ENCODE measurements at places on chromosomes 11 and 22.

DNA sequence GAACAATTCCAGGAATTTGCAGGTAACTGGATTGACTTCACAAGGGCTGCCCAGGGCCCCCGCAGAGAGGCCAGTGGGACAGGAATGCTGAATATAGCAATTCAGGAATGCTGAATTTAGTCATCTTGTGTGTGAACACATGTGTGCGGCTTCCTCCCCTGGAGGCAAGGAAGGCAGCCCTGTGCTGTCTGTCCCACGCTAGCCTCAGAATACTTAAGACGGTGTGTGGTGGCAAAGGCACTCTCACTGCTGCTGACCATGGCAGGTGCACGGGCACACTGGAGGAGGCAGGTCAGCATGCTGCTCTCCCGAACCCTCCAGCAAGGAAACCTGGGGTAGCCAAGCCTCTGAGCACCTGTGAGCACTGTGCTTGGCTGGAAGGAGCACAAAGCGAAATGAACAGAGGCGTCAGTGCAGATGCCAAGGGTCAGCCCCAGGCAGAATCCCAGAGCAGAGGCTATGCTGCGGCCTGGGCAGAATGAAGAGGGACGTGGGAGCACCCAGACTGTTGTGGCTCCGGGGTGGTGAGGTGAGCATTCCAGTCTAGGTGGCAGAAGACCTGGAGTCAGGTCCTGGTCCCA lies 2.7 kb downstream of the GNAZ start:
- DNase-seq, result no peak

- DNase-seq, result no peak
Measured at GRCh38 chr11:78349624-78350023, 68.0 kb downstream of the GAB2 start.

- DNase-seq, result no peak
Measured at GRCh38 chr11:115778928-115779650, 274.9 kb upstream of the CADM1 start.

DNA sequence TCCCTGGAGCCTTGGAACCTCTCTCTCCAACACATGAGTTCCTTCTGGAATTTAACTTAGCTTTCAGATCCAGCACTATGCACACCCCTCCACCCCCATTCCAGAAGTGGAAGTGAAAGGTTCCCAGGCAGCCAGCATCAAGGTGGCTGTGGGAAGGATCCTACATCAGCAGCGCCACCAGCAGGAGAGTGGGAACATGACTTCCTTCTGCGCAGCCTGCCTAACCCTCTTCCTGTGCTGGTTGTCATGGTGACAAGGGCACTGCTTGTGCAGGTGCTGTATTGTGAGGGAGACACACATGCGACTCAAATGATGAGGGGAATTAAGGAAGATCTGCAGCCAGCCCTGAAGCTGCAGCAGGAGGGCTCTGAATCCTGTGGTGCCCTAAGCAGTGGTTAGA lies 904.5 kb upstream of the API5 start:
- no peak for DNase-seq

DNA sequence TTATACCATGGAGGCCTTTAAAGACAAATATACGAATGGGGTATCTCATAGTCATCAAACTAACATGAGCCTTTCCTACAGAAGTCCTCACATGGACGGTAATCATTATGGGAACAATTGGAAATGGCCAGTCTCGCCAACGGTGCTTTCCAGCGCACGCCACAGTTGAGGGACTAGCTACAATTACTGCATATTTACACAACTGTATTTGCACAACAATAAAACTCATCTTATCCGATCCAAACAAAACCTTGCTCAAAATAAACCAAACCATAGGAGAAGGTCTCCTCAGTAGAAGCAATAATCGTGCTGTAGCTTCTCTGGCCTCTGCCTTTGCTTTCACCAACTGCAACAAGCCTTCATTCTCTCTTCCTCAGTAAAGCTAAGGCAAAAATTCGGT lies 5.9 kb downstream of the CADM1 start:
- no peak for DNase-seq

- DNase-seq, result no peak
Measured at GRCh38 chr11:134557571-134558257, 145.7 kb upstream of the B3GAT1 start.

- no peak for DNase-seq
Measured at GRCh38 chr22:24233235-24233634, 11.6 kb downstream of the GGT5 start.

GRCh38 chr11:133381761-133382130 lies 150.6 kb downstream of the OPCML start:
- no peak for DNase-seq

- no peak for DNase-seq
Measured at GRCh38 chr11:36619502-36619901, 21.5 kb upstream of the RAG2 start.

DNA sequence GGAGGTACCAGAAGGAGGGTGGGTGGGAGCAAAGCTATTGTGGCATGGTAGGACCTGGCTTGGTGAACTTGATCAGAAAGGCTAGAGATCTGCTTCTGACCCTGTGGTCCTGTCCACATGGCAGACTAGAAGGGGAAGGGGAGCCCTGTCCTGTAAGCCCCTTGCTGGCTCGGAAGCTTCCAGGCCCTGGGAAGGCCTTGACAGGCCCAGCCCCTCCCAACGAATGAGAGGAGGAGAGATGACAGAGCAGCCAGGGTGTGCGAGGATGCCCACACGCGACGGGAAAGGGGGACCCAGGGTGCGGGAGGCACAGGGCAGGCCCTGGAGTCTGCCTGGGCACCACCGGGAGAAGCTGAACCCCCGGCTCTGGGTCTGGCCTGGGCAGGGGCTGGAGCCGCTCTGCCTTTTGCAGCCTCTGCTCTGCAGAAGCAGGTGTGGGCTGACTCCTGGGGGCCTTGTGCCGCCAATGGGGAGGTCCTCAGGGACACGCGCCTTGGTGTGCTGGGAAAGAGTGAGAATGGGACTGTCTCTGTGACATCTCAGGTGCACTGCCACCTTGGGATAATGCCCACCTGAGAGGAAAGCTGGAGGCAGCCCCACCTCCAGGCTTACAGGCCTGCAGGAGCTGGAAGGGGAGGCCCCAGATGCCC lies 1447.5 kb downstream of the BRD1 start:
- DNase-seq, result no peak

DNA sequence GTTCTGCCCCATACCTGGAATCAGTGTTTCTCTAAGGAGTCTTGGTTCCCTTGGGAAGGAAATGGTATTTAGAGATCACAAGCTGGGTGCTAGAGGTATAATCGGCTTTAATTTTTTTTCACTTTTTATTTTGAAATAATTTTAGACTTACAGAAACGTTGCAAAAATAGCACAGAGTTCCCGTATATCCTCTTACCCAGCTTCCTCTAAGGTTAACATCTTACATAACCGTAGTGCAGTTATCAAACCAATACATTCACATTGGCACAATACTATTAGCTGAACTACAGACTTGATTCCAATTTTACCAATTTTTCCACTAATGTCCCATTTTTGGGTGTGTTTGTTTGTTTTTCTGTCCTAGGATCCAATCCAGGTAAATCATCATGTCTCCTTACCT lies 63.8 kb downstream of the RBX1 start:
- no peak for DNase-seq

GRCh38 chr22:21807544-21808529 lies 59.6 kb downstream of the MAPK1 start:
- no peak for DNase-seq

DNA sequence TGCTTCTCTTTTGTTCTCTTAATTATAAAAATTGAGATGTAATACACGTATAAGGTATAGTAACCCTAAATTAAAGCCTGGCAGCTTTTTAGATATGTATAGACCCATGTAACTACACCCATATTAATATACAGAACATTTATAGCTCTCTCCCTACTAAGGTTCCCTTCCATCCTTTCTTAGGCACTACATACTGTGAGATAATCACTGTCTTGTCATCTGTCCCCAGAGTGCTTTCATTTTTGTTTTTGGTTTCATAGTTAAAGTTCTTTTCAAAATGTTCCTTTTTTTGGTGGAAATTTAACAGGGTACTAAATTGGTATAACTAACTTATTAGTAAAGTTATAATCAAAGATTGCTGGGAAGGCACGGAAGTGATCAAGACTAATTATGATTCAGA lies 49.2 kb downstream of the MTMR3 start:
- no peak for DNase-seq

DNA sequence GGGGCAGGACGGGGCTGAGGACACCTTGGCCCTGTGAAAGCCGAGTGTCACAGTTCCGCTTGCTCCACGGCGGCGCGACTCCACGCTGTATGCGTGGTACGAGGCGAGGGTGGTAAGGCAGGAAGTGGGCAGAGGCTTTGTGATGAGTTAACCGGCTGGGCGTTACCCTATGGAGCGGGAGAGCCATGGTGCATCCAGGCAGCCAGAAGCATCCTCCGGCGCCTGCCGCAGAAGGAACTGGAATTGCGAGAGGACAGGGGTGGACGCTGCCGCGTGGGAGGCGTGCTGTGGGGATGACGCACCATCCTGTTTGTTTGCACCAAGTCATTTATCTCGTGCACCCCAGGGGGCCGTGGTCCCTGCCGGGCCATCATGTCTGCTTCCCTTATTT lies 643.9 kb downstream of the BRD1 start:
- no peak for DNase-seq

- DNase-seq, result no peak
Measured at GRCh38 chr11:118366287-118366686, 6.9 kb downstream of the UBE4A start.

DNA sequence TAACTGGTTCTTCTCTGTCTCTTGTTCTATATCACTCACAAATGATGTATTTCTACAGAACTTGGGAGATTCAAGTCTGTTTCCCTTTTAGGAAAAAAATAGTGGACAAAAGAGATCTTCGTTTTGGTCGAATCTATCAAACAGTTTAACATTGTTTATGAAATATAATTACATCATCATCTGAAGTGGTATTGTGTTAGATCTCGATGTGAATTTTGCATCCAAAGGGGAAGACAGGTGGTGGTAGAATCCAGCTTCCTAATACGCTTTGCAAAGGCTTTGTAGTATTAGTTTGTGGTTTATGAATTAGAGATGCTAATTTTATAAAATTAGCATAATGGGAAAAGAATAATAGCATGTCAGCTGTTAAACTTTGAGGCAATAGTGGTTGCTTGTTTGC lies 3.4 kb downstream of the SIK2 start:
- no peak for DNase-seq

DNA sequence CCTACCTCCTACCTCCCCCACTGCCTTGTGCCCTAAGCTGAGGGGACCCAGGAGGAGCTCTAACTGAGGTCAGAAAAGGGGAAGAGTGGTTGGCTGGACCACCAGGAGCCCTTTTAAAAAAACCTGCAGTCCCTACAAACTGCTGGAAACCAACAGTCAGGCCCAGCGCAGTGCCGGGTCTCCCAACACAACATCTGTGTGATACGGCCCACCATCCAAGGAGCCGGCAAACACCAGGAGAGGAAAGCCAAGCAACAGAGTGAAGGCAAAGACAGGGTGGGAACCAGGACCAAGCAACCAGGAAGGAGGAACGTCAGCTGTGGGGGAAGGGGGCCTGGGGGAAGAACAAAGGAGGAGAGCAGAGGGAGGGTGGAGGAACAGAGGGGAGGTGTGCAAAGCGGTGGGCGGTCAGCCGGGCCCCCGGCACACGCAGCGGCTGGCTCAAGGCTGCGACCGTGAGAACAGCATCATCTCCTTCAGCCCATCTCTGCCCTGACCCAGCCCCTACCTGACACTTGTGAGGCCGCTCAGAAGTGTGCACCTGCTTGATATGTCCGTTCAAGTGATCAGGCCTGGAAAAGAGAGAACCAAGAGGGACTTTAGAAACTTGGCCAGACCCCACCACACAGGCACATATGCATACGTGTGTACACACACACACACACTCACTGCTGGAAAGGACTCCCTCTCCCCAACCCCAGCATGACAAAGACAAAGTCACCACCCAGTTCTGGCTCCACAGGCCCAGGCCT lies 3.6 kb downstream of the PATZ1 start:
- no peak for DNase-seq

DNA sequence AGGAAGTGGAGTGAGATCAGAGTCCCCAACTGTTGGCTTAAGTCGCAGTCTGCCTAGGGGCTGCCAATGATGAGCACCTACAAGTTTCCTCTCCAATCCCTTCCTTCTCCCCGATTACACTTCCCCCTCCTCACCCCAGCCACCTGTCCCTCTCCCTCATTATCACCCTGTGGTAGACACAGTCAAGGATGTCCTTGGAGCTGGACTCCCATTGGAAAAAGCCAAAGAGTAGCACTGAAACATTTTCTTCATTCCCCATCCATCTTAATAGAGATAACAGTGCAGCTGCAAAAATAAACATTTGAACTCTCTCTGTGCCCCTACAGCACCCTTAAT lies 146.2 kb downstream of the DBX1 start:
- DNase-seq, result no peak

DNA sequence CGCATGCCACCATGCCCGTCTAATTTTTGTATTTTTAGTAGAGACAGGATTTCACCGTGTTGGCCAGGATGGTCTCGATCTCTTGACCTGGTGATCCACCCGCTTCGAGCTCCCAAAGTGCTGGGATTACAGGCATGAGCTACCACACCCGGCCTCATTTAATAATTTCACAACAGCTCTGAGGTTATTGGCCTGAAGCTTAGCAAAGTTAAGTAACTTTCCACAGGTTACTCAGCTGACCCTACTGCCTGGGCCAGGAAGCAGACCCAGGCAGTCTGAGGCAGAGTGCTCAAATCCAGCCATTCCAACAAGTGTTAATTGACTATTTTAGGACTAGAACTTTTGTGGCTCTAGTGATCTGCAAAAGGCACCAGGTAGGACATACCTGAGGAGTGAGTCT lies 52.2 kb upstream of the L3MBTL2 start:
- DNase-seq, result no peak

GRCh38 chr22:23193196-23193827 lies 13.0 kb downstream of the BCR start:
- DNase-seq, result no peak

- no peak for DNase-seq
Measured at GRCh38 chr22:25666308-25666707, 75.7 kb upstream of the MYO18B start.

- no peak for DNase-seq
Measured at GRCh38 chr11:117521974-117522373, 194.3 kb downstream of the CEP164 start.

DNA sequence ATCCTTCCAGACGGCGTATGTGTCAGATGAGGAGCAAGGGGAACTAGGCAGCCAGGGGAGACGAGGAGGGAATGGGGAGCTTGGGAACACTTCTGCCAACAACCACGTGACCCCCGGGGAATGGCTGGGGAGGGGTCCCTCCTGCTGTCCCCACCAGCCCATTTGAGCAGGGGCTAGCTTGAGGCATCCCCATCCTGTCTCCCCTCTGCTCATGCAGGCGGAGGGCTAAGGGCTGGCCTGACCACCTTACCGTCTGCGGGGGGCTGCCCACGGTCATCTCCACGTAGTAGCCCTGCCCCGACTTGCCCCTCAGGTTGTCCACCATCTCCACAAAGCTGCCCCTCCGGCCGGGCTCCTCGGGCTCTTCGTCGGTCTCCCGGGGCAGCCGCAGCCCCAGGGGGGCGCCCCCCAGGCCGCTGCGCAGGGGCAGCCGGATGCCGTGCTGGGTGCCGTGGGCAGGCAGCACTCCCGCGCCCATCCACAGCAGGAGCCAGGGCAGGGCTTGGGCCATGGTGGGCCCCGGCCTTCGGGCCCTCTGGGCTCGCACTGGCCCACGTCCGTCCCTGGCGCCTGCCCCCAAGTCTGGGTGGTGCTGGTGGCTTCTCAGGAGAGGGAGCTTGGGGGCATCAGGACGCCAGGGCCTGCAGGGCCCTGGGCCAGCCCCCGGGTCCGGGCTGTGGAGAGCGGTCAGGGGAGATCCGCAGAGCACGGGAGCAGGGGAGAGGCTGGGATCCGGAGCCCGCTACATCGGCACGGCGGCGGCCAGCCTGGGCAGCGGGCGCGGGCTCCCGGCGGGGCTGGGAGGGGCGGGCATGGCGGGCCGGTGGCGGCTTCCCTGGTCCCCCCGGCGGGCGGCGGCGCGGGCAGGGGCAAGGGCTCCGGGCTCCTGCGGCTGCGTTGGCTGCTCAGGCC lies 515 bp downstream of the BACE1 start:
- DNase-seq, result no peak

Measured in activated T-helper 9 cell treated with anti-CD3 and anti-CD28 coated beads, Interleukin-2, amount 50 U/mL, for 16 hours (primary cell).